Placental epithelial cell (primary cell): ENCODE measurements at places on chromosomes 11 and 22. TPM values are rescaled to one million over a fixed set of nuclear protein-coding genes. Genes with fewer than 3 reads are reported as not detected.

C22orf23 gene
- total RNA-seq: under 0.01 TPM in 1 of 2 replicates, not detected in the other

SERPING1 gene
- 0.65 and 13.7 TPM in 2 replicates for total RNA-seq

GAS2L1 gene
- total RNA-seq: 16.1 and 17.5 TPM in 2 replicates

TMEM223 gene
- total RNA-seq: 18.5 and 21.0 TPM in 2 replicates

MUC5AC gene
- total RNA-seq: under 0.01 TPM in 1 of 2 replicates, not detected in the other
